ENCODE measurements at places on chromosomes 7 and 10.

DNA sequence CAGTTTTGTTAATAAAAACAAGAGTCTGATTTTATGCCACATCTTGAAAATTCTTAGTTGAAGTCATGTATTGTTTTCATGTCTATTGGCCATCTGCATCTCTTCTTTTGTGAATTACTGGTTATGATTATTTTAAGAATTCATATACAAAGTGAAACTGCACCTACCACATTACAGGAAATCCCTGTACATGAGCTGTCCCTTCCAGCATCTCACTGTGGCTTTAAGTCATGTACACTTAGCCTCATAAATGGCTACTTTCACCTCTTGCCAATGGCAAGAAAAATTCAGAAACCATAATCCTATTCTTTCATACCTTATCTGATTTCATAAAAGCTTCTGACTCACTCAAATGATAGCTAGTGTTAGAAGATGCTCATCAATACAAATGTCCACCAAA lies 48.6 kb downstream of the CRTAC1 start:
- no peak for DNase-seq

DNA sequence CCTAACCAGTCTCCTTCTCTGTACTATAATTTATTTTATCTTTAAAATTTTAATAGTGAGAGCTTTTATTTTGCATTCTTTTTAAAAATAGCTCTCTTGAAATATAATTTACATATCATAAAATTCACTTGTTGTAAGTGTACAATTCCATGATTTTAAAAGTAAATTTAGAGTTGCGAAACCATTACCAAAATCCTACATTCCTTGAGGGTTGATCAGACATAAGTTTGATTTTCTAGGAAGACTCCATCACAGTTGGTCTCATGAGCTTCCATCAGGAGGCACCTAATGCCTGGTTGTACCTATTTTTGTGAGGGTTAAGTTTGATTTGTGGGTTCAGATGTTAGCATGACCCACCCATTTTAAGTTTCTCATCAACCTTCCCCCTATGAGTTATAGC lies 108.1 kb downstream of the BMPER start:
- DNase-seq: no peak

DNA sequence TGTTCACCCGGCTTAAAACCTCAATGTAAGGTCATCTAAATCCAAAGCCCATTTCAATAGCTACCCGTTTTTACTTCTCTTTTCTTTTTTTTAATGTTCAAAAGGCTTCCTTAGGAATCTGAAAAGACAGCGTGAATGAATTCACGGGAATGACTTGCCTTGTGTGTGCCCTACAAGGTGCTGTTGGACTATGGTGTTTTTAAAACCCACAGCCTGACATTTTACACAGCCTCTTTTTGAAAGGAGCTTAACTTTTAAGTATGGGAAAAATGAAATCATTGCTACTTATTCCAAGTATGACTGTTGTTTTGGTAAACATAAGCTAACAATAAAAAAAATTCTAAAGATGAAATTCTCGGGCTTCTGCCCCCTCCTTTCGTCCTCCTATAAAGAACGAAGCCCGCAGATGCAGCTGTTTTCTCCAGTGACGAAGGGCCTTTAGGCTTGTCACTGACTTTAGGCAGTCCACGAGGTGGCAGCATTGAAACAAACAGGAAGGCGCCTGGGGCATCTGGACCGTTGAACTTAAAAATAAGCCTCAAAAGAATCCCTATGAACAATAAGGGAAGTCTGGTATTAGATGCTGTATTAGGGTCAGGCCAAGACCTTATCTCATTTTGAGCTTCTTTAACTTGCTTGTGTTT lies 141.3 kb downstream of the NRP1 start:
- DNase-seq: peak; percentile 66

DNA sequence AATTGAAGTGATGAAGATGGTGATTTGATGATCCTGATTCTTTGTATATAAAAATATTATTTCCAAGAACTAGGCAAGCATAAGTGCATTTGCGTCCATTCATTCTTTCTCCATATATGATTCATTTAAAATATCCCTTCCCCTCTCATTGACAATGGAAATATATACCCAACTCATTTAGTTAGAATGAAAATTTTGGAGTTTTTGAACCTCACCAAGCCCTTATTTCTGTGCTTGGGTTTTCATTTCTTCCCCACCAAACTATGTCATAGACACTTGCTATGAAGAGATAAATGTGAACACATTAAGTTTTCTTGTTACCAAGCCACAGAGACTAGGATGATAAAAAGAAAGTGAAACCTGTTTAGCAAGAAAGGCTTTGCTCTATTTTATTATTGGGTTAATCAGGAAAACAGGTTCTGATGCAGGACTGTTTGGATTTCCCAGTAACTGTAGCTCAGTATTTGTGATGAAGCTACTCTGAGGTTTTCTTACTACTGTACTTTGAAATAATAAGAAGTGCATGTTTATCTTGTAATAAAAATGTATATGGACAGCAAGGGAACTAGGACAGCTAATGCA lies 68.3 kb downstream of the ITGB1 start:
- no peak for DNase-seq

- DNase-seq: no peak
Measured at GRCh38 chr10:67975871-67976270, 91.4 kb downstream of the SIRT1 start.

- DNase-seq: no peak
Measured at GRCh38 chr7:45460379-45460778, 113.8 kb upstream of the ADCY1 start.

- no peak for DNase-seq
Measured at GRCh38 chr10:5731559-5731958, 46.9 kb downstream of the TASOR2 start.

DNA sequence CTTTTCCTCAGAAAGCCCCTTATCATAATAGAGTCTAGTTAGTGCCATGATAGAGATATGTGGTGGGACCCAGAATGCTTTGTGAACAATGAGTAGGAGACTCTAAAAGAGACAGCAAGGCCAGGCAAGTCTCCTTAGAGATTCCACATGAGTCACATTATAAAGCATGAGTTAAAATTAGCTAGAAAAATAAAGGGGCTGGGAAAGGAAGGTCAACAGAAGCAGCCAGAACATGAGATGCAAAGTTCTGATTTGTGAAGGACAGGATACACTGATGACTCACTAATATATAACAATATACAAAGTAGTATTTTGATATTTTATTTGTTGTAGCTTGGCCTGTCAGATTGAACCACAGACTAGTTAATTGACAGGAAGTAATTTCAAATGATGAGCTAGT lies 25.3 kb upstream of the SNX13 start:
- no peak for DNase-seq

DNA sequence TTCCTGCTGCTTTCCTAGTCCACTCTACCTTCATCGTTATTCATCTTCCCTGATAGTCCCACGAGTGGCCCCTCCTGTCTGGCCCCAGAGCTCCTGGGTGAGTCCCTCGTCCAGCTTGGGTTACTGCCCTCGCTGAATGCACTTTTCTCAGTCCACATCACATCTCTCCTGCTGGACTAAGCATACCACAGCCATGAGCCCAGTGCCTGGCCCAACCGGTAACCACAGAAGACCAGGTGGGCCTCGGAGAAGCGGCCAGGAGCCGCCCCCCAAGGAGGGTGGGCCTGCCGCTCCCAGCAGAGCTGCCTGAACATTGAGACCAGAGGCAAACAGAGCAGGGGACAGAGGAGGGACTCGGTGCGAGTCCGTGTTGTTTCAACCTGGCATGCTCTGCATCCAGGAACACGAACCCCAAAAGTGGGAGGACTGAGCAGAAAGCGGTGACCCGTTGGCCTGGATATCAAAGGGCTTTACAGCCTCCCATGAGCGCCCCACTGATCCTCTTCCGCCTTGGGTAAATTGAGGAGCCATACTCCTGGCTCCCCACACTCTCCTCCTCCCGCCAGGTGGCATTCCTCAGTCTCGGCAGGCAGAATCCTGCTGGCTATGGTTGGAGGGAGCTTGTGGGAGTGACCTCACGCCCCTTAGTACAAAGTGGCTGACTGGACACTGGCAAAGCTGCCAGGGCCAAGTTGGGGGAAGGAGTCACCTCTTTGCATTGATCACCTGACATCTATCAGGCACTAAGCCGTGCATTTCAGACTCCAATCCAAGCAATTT lies 13.3 kb downstream of the TMEM72 start:
- DNase-seq: no peak

- no peak for DNase-seq
Measured at GRCh38 chr7:82221152-82221674, 222.4 kb downstream of the CACNA2D1 start.

- DNase-seq: no peak
Measured at GRCh38 chr7:92875719-92876118, 39.3 kb upstream of the CDK6 start.

- DNase-seq: no peak
Measured at GRCh38 chr7:49774459-49775064, 1.1 kb downstream of the VWC2 start.

GRCh38 chr10:44962870-44963738 lies 3.5 kb downstream of the RASSF4 start:
- DNase-seq: no peak

DNA sequence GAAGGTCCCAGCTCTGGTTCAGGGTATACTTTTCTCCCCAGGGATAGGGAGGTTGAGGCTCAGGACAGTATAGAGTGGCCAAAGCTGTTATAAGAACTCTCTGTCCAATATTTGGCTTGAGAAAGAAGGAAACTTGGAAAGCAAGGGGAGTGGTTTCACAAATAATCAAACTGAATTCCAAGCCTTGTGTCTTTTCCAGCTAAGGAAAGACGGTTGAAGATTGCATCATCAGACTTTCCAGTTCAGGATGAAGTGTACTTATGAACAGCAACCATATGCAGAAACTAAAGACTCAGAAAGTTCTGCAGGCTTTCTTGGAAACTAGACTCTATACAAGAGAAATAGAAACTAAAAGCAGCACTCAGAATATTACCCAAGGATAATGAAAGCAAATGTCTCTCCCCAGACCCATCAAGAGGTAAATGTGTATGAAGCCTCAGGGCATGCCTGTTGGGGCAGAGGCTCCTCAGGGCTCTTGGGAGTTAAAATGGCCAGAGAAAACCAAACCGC lies 46.4 kb downstream of the RAMP3 start:
- no peak for DNase-seq

DNA sequence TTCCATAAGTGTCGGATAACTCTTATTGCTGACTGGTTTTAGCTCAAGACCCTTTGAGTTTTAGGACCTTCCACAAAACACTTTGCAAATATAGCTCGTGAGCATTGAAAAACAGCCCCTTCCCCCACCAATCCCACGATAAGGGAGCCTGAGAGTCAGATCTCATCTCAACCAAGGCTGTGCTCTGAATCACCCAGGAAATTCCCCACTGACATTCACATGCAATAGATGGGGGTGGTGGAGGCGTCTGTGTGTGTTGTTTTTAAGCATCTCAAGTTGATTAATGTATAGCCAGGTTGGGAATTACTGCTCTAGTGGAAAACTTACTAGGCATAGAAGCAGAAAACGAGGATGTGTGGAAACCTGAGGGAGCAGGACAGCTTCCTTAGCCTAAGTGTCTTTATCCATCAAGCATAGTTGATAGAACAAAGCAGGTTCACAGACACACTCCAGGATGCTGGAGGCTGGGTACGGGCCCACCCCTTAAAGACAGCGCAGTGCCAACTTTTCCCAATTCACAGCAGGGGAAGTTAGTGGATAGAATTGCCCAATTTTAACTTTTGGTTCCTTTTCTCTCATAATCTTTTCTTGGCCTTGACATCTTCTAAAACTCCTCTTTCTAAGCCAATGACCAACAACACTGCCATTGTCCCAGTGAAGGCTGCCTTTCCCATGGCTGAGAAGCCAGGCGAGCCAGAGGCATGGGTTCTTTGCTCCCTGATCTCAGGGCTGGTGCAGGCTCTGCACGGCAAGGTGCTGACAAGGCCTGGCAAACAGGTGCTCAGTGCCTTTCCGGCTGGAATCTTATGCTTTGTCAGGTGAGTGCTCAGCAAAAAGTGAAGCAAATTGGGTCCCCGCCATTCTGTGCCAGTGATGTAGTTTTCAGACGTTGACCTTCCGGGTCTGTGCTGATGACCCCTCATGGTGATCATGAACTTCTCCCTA lies 98.5 kb upstream of the INSIG1 start:
- no peak for DNase-seq

- DNase-seq: no peak
Measured at GRCh38 chr7:122132341-122132740, 11.7 kb downstream of the AASS start.
